NCI-H2081 treated with DMSO at 0.1 percent for 48 hours (cell line): ENCODE measurements at places on chromosomes 12 and 14.

DNA sequence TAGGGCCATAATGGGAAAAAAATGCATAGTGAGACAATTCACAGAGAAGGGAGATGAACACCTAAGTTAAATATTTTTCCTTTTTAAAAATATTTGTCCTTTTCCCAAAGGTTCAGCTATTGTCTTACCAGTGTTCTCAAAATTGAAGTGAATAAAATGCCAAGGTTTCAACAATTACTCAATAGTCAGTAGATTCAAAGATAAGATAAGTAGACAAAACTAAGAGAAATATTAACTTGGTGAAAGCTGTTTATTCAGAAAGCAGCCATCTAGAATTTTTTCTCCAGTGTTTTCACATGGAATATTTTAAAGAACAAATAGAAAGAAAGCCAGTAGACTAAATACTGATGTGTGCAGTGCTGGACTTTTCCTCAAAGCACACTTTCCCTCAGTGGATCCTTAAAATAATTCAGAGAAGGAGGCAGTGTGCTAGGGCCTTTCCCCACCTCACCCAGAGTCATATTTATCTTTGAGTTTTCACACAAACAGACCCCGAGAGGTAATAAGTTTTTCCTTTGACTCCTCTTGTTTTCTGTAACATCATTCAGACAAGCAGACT is 144.5 kb upstream of the PLEKHG7 start:
- DNase-seq: no peak

DNA sequence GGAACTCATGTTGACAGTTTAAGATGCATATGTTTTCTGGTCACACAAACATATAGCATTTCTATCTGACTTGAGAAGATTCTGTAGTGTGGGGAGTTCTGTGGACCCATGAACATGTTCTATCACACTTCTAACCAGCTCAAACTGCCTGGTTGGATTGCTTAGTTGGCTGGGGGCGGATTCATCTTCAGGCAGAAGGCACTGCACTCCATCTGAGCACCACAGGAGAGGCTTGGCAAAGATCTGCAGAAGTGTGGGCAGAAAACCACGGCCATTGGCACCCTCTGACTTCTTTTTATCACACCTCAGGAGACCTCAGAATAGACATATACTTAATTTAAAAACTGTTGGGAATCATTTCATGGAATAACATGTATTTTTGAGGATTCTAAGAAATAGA is 68.5 kb downstream of the LIN7A start:
- DNase-seq: no peak

- DNase-seq: no peak
Observed at GRCh38 chr14:23352506-23353432, at the start of gene SLC22A17. Gene SLC22A17 (minus strand): TSS chr14:23352887.

DNA sequence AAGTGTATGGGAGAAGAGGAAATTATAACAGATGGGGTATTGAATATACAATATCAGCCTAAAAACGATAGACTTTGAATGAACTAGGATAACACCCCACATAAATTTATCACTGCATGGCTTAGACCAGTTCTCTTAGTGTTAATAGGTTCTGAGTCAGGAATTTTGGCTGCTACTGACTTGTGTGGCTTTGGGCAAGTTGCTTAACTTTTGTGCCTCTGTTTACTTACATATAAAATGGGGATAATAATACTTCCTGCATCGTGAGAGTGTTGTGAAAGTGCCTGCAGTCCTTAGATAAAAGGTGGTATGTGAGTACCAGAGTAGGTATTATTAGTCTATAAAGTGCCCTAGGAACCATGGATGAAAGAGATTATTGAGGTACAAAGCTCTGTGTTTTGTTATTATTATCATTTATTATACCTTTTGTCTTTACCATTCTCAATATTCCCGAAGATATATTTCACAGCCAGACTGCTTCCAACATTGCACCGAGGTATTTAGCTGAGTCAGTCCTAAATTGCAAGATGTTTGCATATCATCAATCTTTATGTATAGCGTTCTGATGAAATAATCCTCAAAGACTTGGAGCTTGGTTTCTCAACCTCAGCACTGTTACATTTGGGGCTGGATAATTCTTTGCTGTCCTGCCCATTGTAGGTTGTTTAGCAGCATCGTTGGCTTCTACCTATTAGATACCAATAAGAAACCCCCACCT is 2.3 kb upstream of the PAWR start:
- DNase-seq: no peak

GRCh38 chr14:62347562-62348011 is 585.4 kb downstream of the SNAPC1 start:
- DNase-seq: no peak

GRCh38 chr14:67485501-67486095 is 2.9 kb downstream of the TMEM229B start:
- no peak for DNase-seq

DNA sequence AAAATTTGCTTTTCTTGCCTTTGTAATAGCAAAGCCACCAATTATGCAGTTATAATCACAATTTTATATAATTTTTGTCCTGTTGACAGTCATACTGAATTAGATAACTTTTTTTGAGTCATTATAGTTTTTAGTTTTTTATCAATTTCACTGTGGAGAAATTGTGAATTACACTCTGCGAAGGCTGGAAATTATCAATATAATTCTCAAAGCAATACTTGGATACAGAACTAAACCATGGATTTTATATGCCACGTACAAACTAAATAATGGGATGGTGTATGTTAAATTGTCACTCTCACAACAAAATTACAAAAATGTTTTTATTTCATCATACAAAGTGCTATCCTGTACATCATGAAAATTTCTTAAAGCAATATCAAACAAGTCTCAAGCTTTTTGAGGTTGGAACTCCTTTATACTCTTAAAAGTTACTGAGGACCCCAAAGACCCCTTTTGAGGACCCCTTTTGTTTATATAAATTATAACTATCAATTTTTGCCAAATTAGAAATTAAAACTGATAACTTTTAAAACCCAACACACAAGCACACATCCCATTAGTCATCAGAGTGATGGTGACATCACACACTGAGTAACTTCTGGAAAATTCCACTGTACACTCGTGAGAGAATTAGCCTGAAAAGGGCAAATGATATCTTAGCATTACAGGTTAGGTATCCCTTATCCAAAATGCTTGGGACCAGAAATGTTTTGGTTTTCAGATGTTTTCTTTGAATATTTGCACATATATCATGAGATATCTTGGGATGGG is 19.8 kb upstream of the AQP2 start:
- no peak for DNase-seq

DNA sequence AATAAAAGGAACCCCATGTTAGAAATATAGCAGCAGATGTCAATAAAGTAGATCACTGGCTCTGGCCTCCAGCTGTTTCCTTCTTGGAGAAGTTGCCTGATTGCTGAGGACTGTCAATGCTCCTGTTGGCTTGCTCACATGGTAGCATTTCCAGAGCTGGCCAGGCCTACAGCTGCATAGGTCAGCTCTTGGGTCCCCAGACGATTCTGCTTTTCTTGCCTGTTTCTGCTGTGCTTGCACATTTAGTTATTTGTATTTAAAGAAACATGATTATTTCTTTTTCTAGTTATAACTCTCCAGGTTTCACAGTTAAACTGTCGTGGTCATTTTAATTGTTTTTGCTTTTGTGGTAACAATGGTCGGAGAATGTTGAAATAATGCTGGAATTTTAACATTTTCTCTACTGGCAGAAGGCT is 7.2 kb downstream of the NAV3 start:
- DNase-seq: no peak

DNA sequence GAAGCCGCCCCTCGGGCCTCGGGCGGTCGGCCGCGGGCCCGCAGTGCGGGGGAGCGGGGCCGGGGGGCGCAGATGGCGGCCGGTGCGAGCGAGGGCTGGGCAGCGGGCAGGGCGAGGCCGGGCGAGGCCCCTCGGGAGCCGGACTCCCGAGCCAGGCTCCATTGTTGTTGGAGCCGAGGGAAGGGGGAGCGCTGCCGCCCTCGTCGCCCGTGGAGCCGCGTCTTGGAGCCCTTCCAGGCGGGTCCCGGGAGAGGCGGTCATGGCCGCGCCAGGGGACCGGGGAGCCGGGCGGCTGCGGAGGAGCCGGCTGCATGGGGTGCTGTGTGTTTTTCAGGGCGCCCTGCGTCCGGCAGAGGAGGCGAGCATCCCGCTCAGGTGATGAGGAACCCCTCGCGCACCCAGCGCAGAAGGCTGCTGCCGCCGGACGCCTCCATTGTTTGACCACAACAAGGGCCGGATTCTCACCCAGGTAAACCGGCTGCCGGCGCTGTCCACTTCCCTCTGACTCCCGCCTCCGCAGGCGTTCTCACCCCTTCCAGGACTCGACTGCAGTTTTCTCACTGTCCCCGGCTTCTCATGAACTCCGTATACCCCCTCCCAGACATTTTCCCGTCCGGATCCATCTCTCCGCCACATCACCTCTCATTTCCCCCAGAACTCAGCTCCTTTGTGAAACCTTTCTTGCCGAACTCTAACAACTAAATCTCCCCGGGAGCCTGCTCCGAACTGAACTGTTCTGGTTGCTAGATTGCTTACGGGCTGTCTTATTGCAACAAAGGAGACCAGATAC is 732 bp downstream of the ZNF664 start:
- DNase-seq: no peak

GRCh38 chr14:35281341-35281740 is 10.8 kb upstream of the PSMA6 start:
- DNase-seq: no peak

DNA sequence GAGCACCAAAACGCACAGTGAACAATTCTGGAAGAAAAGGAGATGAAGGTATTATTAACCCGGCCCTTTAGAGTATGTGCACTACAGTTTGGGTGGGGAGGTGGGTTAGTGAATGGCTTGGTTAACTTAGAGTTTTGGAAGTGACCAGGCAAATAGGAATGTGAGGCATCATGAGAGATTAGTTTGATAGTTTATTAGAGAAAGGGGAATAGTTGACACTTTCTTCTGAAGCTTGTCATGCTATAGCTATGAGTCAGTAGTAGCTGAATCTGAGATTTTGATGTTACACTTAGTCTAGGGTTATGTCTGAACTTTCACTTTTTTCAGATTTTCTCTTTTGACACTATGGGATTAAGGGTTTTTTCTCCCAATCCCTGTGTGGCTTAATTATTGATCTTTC is 567.2 kb downstream of the SNAPC1 start:
- DNase-seq: no peak

DNA sequence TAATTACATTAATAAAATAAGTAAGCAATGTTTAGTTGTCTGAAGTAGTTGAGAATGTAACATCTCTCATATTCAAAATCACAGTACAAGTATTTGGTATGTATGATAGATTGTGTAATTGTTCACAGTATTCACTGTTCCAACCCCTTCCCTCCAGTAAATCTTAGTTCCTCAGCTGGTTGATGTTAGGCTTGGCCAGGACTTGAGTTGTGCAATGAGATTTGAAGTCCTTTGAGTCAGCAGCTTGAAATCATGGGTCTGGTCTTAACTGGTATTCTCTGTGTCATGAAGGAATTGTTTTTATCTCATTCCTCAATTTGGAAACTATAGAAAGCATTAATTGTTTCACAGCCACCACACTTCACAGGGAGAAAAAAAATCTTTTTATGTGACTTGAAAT is 477.1 kb downstream of the FSCB start:
- no peak for DNase-seq

DNA sequence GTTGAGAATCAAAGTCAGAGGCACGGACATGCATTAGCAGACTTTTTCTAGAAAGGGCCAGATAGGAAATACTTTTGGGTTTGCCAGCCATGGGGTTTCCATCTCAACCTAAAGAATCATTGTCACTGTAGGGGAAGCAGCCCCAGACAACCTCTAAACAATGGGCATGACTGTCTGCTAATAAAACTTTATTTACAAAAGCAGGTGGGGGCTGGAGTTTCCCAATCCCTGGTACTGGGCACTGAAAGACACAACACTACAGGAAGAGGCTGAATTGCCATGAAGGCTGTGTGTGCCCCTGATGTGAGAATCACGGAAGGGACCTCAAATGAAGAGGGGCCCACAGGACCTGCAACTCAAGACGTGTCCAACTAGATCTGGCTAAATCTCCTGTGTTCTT is 62.0 kb upstream of the GPR68 start:
- no peak for DNase-seq

DNA sequence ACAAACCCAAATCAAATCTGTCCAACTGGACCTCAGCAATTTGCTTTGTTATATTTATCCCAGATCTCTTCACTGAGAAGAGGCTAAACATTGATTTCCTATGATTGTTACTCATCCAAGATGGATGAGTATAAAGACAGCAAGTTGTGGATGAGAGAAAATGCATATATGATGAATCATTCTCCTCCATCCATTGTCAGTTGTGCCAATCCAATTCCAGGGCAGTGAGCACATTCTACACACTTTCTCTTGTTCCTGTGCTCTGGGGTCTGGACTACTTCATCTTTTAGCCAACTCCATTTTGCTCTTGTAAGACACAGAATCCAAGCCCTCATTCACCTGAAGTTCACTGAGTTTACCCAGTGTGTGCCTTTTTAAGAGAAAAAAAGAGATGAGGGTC is 105.7 kb downstream of the GCH1 start:
- DNase-seq: no peak

- DNase-seq: peak; percentile 49
Observed at GRCh38 chr12:52126050-52126604, 46.6 kb downstream of the SMIM41 start.

- DNase-seq: no peak
Observed at GRCh38 chr12:50742776-50743175, 21.1 kb upstream of the ATF1 start.

DNA sequence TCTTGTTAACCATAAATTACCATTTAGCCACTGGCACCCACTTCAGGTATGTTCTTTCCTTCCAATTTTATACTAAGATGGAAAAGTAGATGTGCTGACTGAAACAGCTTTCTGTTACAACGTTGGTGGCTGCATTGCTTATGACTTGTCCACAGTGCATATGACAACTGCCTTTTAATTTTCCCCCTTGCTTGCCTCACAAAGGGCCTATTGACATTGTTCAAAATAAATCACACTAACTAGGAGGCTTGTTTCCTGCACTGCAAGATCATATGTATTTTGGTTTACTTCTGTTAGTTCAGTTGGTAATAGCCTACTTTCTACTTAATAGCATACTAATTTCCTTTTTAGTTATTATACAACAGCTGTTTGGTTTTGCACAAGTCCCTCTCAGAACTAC is 55.4 kb downstream of the SCAF11 start:
- DNase-seq: peak; percentile 76

GRCh38 chr12:93361151-93361919 is 16.4 kb upstream of the NUDT4 start:
- no peak for DNase-seq

- DNase-seq: no peak
Observed at GRCh38 chr12:18074001-18074400, 16.0 kb downstream of the RERGL start.

GRCh38 chr12:10889226-10889625 is 5.2 kb upstream of the PRH1 start:
- no peak for DNase-seq

GRCh38 chr14:67999705-68000384 is 180.3 kb downstream of the RAD51B start:
- DNase-seq: no peak

GRCh38 chr14:56357428-56357827 is 222.2 kb upstream of the TMEM260 start:
- no peak for DNase-seq
